ENCODE measurements at places on chromosomes 12 and 14. TPM values are rescaled to one million over a fixed set of nuclear protein-coding genes. Genes with fewer than 3 reads are reported as not detected.

PRKD1 gene
- 29.9 TPM for total RNA-seq

DNA sequence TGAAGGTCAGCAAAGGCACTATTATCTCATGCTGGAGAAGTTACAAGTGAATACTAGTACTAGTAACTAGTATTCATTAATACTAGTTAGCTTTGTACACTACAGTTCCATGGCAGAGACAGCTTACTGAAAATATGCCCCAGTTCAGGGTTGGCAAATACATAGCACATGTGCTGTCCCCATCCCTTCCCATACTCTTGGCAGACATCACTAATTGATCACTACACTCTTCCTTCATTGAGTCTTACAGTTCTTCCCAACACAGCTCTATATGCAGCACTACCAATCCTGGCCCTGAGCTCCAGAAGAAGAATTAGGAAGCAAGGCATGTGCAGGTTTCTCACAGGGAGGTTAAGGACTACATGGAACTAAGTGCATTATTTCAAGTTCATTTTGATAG lies 168.3 kb upstream of the EEA1 start:
- no peak for DNase-seq

DNA sequence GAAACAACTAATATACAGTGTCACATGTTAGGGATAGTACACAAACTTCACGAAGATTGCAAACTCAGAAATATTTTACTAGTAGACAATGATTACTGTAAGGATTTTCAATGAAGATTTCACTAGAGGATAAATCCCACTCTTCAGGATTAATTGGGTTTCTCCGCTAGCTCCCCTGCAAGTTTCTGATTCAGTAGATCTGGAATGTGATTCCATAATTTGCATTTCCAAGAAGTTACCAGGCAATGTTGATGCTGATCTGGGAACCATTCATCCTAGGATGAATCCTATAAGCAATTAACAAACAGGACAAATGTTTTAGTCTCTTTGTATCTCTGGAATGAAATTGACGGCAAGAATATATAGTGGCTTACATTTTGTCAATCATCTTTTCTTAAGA lies 272.4 kb downstream of the ALX1 start:
- no peak for DNase-seq

GRCh38 chr12:34119366-34119765 lies 97.1 kb downstream of the ALG10 start:
- DNase-seq, result no peak

DACT1 gene
- 8.2 TPM for total RNA-seq

- DNase-seq, result no peak
These were observed 42.5 kb downstream of the PRORP start for GRCh38 chr14:35164849-35165248.

GRCh38 chr12:91627225-91627624 lies 444.6 kb upstream of the DCN start:
- DNase-seq, result no peak

DNA sequence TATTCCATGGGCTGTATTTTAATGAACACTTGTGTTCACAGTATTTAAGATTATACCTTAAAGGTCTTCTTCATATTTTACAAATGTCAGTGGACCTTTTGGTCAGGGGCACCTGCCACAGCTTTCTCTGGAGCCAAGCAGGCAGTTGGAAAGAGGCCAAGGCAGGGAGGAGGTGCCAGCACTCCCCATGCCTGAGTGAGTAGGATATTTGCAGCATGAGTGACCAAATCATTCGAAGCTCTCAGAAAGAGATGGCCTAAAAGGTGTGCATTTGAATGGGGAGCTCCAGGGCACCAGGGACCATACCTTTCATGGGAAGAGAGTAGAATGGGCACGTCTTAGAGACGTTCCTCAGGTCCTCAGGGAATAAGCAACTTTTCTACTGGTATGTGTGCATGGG lies 121.6 kb downstream of the GPR135 start:
- DNase-seq, result no peak

GRCh38 chr12:113515082-113515856 lies 43.6 kb upstream of the LHX5 start:
- no peak for DNase-seq

DNA sequence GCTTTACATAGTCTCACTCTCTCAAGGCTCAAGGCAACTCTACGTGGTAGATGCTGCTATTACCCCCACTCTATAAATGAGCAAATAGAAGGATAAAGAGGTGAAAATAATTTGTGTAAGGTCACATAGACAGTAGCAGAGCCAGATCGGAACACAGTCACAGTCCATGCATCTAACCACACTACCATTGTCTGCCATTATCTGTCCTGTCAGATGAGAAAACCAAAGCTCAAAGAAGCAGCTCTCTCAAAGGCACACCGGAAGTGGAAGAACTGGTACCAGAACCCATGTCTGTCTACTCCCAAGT lies 134.4 kb upstream of the NUDT4 start:
- no peak for DNase-seq

GRCh38 chr14:76328457-76329137 lies 47.3 kb upstream of the ESRRB start:
- DNase-seq, result no peak

DNA sequence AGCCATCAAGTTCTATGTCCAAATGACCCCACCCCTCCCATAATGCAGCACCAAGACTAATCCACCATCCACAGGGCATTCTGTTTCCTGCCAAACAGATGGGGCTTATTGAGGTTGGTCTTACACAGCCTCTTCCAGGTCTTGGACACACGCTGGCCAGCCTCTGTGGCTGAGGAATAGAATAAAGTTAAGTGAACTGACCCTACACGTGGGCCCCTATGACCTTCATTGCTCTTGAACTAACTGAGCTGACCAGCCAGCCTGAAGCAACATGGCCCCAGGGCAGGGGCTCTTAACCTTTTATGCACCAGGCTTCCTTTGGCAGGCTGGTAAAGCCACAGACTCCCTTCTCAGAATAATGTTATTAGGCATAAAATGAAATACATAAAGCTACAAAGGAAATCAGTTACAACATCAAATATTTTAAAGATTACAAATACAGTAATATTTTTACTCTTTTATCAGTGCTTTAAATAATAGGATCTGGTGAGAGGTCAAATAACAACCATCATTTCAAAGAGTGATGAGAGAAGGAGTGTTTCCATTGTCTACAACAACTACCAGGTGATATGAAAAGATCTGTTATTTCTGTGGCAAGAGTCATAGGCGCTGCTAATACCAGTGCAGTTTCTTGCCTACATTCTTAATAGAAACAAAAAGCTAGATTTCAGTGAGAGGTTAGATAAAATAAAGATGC lies 192.9 kb upstream of the NUDT4 start:
- no peak for DNase-seq

GRCh38 chr14:51382506-51382905 lies 142.5 kb downstream of the TMX1 start:
- no peak for DNase-seq

GRCh38 chr12:63937378-63938316 lies 93.1 kb downstream of the SRGAP1 start:
- no peak for DNase-seq

DNA sequence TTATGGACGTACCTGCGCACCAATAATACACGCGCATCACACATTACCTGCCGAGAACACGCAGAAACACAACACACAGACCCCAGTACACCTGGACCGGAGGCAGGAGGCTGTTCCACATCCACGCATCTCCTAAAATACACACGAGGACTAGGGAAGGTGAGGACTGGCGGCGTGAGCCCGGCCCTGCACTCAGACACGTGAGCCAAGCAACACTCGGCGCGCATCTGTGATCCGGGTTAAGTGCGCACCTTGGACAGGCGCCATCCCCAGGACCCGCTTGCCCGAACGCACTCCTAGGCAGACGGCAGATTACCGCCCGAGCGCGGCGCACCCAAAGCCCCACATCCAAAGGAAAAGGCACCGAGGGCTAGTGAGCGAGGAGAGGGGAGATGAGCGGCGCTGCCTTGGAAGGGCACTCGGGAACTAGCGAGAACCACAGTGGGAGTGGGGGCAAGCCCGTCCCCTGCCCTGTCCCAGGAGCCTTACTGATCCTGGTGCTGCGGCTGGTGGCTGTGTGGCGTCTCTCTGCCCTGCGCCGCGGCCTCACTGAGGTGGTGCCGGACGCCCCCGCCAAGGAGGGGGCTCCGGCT lies 417 bp downstream of the GLS2 start:
- DNase-seq, result peak; percentile 17

- DNase-seq, result no peak
These were observed 197.8 kb downstream of the PTPRO start for GRCh38 chr12:15520083-15520482.

Data from progenitor cell of endocrine pancreas (in vitro differentiated cells).